ENCODE measurements at places on chromosomes 6 and 20.

DNA sequence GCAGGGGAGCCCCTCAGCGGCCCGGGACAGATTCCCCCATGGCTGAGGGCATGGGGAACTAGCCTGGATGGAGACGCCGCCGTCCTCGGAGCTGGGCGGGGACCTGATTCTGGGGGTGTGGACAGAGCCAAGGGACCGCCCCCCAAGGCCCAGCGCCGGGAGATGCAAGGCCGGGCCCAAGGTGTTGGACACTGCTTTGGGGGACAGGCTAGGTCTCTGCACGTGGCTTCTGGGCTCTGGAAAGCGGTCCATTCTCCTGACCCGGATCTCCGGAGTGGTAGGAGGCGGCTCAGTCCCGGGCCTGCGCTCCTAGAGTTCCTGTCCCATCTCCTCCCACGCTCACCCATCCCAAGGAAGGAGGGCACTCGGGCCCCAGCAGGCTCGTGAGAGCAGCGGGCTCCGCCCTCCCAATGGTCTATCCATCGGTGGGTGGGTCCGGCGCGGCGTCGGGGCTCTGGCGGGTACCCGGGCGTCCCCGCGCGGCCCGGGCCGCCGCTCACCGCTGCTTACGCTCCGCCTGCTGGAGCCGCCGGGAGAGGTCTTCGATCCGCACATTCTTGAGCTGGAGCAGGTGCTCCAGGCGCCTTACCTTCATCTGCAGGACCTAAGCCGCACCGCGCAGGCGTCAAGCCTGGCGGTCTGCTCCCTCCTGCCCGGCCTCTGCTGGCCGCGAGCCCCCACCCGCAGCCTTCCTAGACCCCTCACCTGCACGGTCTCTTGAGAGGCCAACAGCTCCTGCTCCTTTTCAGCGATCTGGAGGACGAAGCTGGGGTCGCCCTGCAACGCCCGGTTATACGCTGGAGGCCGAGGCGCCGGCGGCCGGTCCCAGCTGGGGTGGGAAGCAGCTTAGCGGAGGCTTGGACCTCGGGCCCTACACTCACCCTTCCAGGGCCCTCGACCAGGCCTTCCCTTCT lies 3.3 kb downstream of the SPEF1 start:
- DNase-seq = peak; percentile 69

DNA sequence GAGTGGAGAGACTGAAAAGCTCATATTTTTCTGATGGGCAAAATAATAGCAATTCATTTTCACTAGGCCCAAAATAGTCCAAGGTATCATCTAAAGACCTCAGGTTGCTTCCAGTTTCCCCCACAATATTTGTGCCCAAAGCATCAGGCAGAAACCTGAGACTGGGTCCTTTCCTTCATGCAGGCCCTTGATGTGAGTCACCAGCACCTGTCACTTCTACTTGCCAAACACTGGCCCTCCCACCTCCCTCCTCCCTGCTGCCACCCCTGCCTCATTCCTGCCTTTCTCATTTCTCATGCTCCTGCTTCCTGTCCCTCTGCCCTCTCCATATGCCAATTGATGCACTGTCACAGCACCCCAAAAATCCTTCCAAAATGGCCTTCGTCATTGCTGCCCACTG lies 230.4 kb upstream of the CST7 start:
- DNase-seq = no peak

GRCh38 chr6:161658211-161658610 lies 384.4 kb upstream of the AGPAT4 start:
- DNase-seq = no peak

DNA sequence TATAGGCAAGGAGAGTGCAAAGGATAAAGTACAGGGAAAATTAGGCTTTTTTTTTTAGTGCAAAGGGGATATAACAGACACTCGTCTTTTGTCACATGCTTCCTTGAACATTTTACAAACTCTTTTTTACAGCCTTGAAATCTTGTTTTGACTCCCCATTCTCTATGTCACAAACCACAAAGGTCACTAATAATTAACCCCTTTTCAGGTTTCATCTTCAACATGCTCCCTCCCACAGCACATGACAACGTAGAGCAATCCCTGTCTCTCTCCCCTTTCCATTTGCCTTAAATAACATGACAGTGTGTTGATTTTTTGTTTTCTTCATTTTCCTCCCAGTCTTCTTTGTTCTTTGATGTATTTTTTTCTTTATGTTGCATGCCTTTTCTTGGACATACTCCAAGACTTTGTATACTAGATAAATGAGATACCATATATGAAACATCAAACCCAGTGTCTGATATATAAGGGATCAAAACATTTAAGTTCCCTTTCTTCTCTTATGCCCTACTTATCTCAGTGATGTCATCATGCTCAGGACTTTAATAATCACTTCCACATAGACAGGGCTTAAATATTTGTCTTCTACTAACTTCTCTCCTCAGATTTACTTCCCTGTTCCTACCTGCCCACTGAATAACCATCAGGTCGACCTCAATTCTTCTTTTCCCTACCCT lies 378.7 kb upstream of the HSF2 start:
- DNase-seq = no peak

DNA sequence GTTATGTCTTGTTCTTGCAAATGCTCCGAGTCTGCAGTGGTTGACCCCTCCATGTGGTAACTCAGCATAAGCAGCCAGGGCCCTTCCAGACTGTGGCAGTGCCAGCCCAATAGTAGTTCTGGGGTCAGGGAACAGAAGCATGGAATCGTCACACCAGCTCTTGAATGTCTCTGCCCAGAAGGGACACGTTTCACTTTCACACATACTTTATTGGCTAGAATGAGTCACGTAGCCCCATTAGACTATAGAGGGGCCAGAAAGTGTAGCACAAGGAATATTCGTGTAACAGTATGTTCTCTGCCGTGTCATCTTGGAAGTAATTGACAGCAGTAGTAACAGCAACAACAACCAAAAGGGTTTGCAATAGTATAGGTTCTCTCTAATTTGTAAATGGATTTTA lies 254.7 kb downstream of the FARS2 start:
- DNase-seq = no peak

- peak; percentile 76 for DNase-seq
Observed at GRCh38 chr20:17806739-17807441, 107.1 kb downstream of the BANF2 start.

GRCh38 chr6:112253498-112253840 lies 898 bp downstream of the LAMA4 start:
- DNase-seq = peak; percentile 2

DNA sequence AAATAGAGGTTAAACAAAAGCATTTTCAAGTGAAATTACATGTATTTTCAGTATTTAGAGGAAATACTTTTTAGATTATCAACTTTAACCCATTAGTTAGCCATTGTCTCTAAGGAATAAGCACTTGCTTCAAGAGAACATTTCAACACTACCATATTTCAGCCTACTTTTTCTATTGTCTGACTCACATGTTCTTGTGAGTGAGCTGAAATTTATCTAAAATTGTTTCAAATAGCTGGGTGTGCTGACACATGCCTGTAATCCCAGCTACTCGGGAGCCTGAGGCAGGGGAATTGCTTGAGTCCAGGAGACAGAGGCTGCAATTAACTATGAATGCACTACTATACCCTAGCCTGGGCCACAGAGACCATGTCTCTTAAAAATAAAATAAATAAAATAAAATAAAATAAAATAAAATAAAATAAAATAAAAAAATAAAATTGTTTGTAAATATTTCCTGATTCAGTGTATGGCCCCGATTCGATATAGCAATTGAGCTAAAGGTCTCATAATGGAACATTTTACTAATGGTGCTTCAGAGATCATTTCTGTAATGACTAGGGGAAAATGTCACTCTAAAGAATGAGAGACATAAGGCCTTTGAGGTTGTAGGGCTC lies 324.6 kb upstream of the PLCB4 start:
- no peak for DNase-seq

- DNase-seq = no peak
Observed at GRCh38 chr6:56814802-56815201, 140.1 kb upstream of the BEND6 start.

DNA sequence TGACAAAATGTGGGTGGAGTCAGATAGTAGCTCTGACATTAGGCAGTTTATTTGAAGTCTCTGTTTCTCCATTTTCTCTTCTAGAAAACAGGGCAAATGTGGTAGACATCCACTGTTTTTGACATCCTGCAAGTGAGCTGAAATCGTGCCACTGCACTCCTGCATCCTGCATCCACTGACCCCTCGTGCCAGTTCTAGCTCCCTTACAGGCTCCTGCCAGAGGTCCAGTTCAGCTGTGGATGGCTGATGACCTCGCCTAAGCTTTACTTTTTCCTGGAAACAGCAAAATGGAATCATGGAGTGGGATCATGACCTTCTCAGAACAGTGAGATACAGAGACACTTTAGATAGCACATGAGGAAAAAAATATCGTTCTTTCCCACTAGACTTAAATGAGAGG lies 58.5 kb downstream of the TULP4 start:
- no peak for DNase-seq

All from adrenal gland (tissue), 19 donors.